LNCaP clone FGC (cell line): ENCODE measurements at places on chromosomes 1 and 21.

DNA sequence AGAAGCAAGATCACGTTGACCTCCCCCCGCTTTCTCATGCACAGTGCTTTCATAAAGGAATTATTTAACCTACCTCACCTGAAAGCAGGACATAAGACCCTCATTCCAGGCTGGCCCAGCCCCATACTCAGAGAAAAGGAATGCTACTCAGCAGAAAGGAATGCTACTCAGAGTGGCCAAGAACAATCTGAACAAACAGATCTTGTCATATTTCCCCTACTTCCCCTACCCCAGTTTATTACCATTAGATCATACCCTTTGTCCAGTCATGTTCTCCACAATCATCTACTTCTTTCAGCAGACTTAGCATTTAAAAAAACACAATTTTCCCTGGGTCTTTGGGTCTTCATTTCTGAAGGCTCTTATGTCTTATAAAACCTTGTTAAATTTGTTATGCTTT, 89.8 kb downstream of the SLC16A1 start:
- DNase-seq, result no peak

DNA sequence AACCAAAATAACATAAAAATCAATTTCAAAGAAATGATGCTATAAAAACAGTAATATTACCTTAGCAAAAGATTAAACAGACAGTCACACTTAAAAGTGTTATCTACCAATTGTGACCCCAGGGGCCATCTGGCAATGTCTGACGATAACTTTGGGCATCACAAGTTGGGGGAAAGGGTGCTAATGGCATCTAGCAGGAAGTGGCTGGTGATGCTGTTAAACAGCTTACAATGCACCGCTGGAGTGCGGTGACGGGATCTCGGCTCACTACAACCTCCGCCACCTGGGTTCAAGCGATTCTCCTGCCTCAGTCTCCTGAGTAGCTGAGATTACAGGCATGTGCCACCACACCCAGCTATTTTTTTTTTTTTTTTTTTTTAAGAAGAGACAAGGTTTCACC, 27.6 kb downstream of the NUP133 start:
- no peak for DNase-seq

DNA sequence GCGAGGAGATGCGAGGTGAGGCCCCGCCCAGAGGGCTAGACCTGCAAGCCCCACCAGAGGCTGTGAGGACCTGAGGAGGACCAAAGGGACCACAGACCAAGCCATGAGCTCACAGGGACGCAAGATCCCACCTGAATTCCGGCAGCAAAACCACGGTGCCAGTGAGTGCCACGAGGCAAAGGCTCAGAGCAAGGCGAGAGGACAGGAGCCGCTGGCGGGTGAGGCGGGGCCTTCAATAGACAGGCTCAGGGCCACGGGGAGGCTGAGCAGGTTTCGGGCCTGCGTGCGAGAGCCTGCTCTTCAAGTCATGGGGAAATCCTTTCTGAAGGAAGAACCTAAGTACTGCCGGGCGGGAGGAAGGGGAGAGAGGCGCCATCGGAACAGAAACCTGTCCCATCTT, 7.1 kb upstream of the TMEM240 start:
- no peak for DNase-seq

- no peak for DNase-seq
Observed at GRCh38 chr1:29256394-29256793, 20.1 kb downstream of the PTPRU start.

DNA sequence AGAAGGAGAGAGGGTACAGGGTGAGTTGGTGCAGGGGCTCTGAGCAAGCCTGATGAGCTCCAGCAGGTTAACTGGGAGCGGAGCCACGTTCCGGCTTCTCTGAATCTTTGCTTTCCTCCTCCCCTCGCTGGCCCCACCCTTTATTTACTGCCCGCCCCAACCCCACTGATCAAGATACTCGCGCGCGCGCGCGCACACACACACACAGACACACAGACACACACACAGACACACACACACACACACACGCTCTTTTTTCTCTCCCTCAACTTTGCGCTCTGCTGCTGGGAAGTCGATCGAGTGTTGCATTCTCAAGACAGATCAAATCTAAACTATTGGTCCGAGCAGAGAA, at the start of gene GRIK1:
TSS of gene GRIK1 (minus strand) at position 73 of the 352 bp plus-strand sequence.
- DNase-seq, result no peak
